Stimulated activated CD4-positive, alpha-beta T cell treated with anti-CD3 and anti-CD28 coated beads, Interleukin-1b, Interleukin-23, amount 100 ng/mL, for 1 hour (primary cell): ENCODE measurements at places on chromosomes 4 and X.

- no peak for DNase-seq
These were observed 162.3 kb upstream of the MAMLD1 start for GRCh38 chrX:150200820-150201287.

- DNase-seq: no peak
These were observed 1269.5 kb downstream of the RAPGEF2 start for GRCh38 chr4:160372390-160372789.

DNA sequence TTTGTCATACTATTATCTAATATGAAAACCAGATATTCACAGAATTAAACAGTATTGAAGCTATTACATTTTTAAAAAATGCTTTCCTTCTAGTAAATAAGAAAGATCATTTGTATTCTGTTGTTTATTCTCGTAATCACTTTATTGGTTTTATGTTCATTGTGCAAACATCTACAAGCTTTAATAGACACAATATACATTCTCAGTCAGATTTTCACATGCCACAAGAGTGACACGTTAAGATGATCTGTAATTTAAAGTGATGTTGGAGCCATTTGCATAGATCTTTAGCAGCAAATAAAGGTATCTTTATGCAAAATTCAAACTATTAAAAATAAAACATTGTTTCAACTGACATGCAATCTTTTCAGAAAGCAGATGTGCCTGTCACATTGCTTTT, 469.9 kb downstream of the PCDH11X start:
- DNase-seq: no peak

DNA sequence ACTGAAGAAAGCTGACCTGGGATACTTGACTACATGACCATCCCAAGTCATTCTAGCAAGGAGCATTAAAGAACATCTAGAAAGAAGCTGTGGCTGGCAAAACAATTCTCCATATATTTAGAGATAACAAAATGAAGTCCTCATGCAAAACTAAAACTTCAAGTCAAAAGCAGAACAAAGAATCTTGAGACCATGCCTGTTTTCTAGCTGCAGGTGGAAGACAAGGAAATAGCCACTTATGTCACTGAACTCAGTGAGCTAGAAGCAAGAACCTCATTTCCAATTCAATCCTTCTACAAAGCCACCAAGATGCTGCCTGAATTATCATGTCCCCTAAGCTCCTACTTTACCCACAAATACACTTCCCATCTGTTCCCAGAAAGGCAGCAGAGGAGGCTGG, 13.8 kb downstream of the USP46 start:
- no peak for DNase-seq

- no peak for DNase-seq
These were observed 160.9 kb upstream of the GIMD1 start for GRCh38 chr4:106529348-106530023.
